Astrocyte (in vitro differentiated cells and primary cell): ENCODE measurements at places on chromosomes 7 and 10. TPM values are rescaled to one million over a fixed set of nuclear protein-coding genes. Genes with fewer than 3 reads are reported as not detected.
A peak's percentile ranks its signal among the peaks of the same experiment; 100 is the strongest.

- H3K36me3 ChIP-seq, result no peaks in the 10 kb centered on the region
- peaks cover 4% of the 10 kb centered on the region for H3K4me1 ChIP-seq
- H3K27ac ChIP-seq, result no peak overlapping the region
- no peaks in the 10 kb centered on the region for H3K27me3 ChIP-seq
Measured at GRCh38 chr10:94052866-94053791, 59.4 kb downstream of the PLCE1 start.

- peak; percentile 16 for DNase-seq
- no peaks in the 10 kb centered on the region for H3K36me3 ChIP-seq
- H3K27me3 ChIP-seq, result no peaks in the 10 kb centered on the region
- no peaks in the 10 kb centered on the region for H3K4me1 ChIP-seq
- H3K27ac ChIP-seq, result no peak overlapping the region
- no peak overlapping the region for H3K4me3 ChIP-seq
Measured at GRCh38 chr10:57338823-57339558, 928.7 kb downstream of the IPMK start.

DNA sequence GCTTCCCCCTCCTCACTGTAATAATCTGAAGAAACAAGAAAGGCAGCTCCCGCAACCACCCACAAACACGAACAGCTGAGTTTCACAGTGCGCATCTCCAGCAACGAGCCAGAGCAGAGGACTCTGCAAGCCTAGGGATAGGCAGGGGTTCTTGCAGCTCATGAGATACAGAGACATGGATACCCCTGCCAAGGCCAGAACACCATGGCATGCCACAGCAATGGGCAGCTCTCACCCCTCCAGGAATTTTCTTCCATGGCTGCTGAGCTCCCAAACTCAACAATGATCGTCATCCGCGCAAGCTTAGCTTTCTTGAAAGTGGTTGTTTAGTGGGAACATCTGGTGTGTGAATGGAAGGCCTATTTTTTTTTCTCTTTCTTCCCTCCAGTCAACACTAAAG lies 637.3 kb downstream of the SORCS3 start:
- H3K4me3 ChIP-seq, result no peak overlapping the region
- H3K27me3 ChIP-seq, result no peaks in the 10 kb centered on the region
- DNase-seq, result no peak
- no peaks in the 10 kb centered on the region for H3K36me3 ChIP-seq
- no peaks in the 10 kb centered on the region for H3K4me1 ChIP-seq
- H3K27ac ChIP-seq, result no peak overlapping the region

GRCh38 chr7:96719164-96719563 lies 9.5 kb upstream of the SEM1 start:
- H3K27me3 ChIP-seq, result no peaks in the 10 kb centered on the region
- H3K27ac ChIP-seq, result no peak overlapping the region
- no peak for DNase-seq
- no peaks in the 10 kb centered on the region for H3K4me1 ChIP-seq
- H3K36me3 ChIP-seq, result no peaks in the 10 kb centered on the region

DNA sequence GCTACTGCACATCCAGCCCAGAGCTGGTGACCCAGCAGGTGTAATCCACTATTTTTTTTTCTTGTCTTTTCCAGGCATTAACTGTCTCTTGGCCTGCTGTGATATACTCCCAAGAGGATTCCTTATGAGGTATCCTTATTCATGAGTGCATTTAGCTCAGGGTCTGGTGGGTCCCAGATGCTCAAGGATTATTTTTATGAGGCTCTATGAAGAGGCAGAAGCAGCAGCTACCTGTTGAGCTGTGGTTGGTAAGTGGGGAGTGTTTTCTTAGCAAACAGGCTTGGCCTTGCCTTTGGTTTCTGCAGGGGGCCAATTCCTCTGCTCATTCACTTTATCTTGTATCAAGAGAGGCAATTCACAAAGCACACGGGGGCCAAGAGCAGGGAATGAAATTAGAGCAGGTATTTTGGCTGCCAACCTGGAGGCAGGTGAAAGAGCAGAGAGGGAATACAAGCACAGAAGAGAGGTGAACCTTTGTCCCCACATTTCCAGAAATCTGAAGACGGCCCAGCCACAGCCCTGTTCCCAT lies 221.6 kb downstream of the TMEM178B start:
- H3K4me1 ChIP-seq, result no peaks in the 10 kb centered on the region
- H3K27ac ChIP-seq, result no peak overlapping the region
- no peak overlapping the region for H3K4me3 ChIP-seq

DNA sequence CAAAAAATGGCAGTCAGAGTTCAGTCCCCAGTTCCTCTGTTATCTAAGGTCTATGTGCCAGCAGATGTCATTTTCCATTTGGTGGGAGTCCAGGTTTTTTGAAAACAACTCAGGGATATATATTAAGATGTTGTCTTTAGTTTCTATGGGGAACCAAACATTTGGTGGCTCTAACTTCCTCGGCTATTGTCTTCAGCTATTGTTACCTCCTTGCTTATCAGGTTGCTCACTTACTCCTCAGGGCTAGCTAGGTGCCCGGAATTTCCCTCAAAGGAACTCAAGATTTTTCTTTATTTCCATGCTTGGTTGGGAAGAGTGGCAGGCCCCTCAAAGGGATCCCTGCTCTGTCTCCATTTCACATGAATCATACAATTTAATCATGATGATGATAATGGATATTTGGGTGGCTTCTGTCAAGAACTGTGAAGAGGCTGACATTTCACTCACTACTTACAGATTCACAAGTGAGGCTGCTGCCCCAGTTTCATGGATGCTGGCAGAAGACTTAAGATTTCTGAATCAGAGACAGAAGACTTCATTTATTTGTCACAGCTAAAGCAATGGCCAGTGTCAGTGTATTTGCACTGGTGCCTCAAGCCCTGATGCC lies 182.8 kb downstream of the PKD1L1 start:
- H3K4me3 ChIP-seq, result no peak overlapping the region
- H3K27me3 ChIP-seq, result no peaks in the 10 kb centered on the region
- no peaks in the 10 kb centered on the region for H3K36me3 ChIP-seq
- peaks cover 17% of the 10 kb centered on the region for H3K4me1 ChIP-seq
- H3K27ac ChIP-seq, result no peak overlapping the region

GRCh38 chr7:20596653-20597052 lies 18.8 kb upstream of the ABCB5 start:
- no peaks in the 10 kb centered on the region for H3K36me3 ChIP-seq
- peaks cover 18% of the 10 kb centered on the region for H3K4me1 ChIP-seq
- H3K27me3 ChIP-seq, result no peaks in the 10 kb centered on the region
- DNase-seq, result peak; percentile 93
- H3K4me3 ChIP-seq, result no peak overlapping the region
- H3K27ac ChIP-seq, result peak overlapping the region; percentile 75

DNA sequence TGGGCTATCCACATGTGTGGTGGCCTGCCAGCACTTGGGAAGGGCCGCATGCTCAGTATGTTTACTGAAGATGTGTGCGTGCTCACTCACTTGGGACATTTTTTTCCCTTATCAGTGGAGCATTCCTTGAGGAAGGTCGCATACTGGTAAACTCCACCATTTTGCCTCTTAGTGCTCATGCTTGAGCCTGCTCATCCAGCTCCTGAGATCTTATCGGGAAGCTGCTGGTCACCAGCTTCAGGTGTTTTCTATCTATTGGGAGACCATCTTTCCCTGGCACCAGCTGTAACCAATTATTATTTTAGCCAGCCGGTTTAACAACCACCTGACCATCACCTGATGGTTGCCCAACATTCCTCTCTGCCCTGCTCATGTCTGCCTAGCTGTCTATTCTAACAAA lies 35.0 kb upstream of the TRIM24 start:
- no peaks in the 10 kb centered on the region for H3K36me3 ChIP-seq
- no peak overlapping the region for H3K27ac ChIP-seq
- H3K4me1 ChIP-seq, result no peaks in the 10 kb centered on the region
- no peak overlapping the region for H3K4me3 ChIP-seq
- H3K27me3 ChIP-seq, result no peaks in the 10 kb centered on the region

DNA sequence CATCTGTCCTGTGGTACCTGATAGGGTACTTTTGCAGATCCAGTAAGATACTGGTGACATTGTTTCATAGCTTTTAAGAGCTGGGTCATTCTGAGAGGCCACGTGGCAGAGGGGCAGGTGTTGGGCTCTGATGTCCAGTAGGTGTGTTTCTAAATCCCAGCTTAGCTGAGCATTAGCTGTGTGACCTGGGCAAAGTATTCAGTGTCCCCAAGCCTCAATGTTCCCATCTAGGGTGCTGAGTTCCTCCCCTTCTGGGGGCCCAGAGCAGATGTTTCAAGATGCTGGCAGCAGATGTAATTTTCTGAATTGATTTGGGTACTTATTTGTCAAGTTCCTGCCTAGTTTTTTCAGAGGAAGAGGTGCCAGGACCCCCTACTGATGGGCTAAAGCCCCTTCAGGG lies 52.9 kb downstream of the NEURL1 start:
- H3K36me3 ChIP-seq, result no peaks in the 10 kb centered on the region
- H3K4me3 ChIP-seq, result no peak overlapping the region

GRCh38 chr7:111083413-111083812 lies 7.5 kb upstream of the LRRN3 start:
- no peaks in the 10 kb centered on the region for H3K27me3 ChIP-seq
- H3K27ac ChIP-seq, result peak overlapping the region; percentile 82

- no peak overlapping the region for H3K4me3 ChIP-seq
- no peak overlapping the region for H3K27ac ChIP-seq
- no peak for DNase-seq
- H3K27me3 ChIP-seq, result no peaks in the 10 kb centered on the region
- H3K36me3 ChIP-seq, result no peaks in the 10 kb centered on the region
Measured at GRCh38 chr10:45265996-45266395, 49.4 kb downstream of the OR13A1 start.

GRCh38 chr7:1197997-1198625 lies 34.6 kb upstream of the UNCX start:
- no peak overlapping the region for H3K27ac ChIP-seq
- H3K36me3 ChIP-seq, result no peaks in the 10 kb centered on the region
- peak; percentile 70 for DNase-seq
- H3K27me3 ChIP-seq, result peaks cover 16% of the 10 kb centered on the region
- H3K4me3 ChIP-seq, result no peak overlapping the region

- H3K4me3 ChIP-seq, result no peak overlapping the region
- H3K4me1 ChIP-seq, result no peaks in the 10 kb centered on the region
- no peak overlapping the region for H3K27ac ChIP-seq
- no peak for DNase-seq
- no peaks in the 10 kb centered on the region for H3K36me3 ChIP-seq
Measured at GRCh38 chr10:43058716-43059335, 18.0 kb upstream of the RET start.

DNA sequence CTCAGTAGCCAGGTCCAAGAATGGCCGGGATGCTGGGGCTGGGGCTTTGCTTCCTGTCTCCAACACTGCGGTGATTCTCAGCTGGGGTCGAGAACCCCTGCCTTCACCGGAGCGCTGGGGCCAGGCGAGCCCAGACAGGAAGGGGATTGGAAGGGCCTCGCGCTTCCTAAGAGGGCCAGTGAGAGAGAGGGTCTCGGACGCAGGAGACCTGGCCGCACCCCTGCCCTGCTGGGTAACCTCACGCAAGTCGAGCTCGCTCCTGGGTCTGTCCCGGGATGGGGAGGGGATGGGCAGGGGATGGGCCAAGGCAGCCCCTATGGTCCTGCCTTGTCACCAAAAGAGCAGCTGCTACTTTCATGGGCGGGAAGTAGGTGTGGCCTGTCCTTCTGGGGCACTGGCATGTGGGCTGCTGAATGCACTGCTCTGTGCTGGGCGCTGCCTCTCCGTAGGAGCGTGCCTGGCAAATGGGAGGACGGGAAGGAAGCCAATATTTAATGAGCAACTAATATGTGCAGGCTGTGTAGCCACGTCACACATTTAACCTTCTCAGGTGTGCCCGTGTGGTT lies 20.0 kb downstream of the KCNK18 start:
- H3K36me3 ChIP-seq, result no peaks in the 10 kb centered on the region
- no peak overlapping the region for H3K27ac ChIP-seq
- peak overlapping the region; percentile 54 for H3K4me3 ChIP-seq
- no peak for DNase-seq
- peaks cover 16% of the 10 kb centered on the region for H3K4me1 ChIP-seq

DNA sequence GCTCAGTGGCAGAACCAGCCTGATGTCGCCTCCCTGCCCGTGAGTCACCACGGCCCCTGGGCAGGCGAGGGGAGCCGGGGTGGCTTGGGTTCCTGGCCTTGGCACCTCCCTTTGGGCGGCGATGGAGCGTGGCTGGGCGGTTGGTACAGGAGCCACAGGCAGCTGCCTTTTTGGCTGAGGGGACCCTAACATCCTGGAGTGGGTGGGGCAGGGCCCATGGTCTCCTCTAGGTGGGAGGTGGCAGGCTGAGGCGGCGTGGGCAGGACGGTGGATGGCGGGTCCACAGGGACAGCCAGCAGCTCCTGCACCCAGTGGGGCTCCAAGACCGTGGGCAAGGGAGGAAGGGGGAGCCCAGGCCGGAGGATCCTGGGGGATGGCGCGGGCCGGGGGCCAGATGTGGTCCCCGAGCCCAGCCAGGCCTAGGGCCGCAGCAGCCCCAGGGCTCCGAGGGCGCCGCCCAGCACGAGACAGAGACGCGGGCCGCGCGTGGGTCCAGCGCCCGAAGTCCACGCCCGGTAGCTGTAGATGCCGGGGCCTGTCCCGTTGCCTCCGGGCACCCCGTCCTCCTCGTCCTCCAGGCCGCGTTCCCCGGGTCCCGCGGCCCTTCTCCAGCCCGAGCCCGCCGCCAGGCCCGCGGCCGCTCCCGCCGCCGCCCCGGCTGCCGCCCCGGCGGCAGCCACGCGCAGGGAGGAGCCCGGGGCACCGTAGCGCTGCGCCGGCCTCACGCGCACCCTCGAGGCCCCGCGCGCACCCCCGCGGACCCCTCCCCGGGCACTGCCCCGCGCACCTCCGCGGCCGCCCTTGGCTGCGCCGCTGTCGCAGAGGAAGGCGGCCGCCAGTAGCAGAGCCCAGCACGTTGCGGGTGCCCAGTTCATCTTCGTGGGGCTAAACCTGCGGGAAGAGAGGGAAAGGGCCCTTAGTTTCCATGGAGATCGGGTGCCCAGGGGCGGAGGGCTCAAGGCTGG lies 1.3 kb downstream of the SPRN start:
- no peak overlapping the region for H3K4me3 ChIP-seq
- H3K36me3 ChIP-seq, result no peaks in the 10 kb centered on the region
- no peak overlapping the region for H3K27ac ChIP-seq

- DNase-seq, result no peak
- H3K27me3 ChIP-seq, result no peaks in the 10 kb centered on the region
- no peak overlapping the region for H3K27ac ChIP-seq
- H3K4me3 ChIP-seq, result peak overlapping the region; percentile 33
Measured at GRCh38 chr7:98210513-98211220, 572 bp upstream of the BHLHA15 start.

DNA sequence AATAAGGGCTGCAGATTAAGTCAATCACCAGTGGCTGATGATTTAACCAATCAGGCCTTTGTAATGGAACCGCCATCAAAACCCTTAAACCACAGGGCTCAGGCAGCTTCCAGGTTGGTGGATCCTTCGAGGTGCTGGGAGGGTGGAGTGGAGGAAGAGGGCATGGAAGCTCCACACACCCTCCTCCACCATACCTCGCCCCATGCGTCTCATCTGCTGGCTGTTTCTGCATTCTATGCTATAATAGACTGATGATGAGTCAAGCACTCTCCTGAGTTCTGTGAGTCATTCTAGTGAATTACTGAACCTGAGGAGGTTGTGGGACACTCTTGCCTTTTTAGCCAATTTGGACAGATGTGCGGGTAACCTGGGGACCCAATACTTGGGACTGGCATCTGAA lies 43.9 kb downstream of the CHST15 start:
- peak; percentile 45 for DNase-seq
- peaks cover 8% of the 10 kb centered on the region for H3K27me3 ChIP-seq
- H3K4me3 ChIP-seq, result no peak overlapping the region
- H3K4me1 ChIP-seq, result no peaks in the 10 kb centered on the region
- no peaks in the 10 kb centered on the region for H3K36me3 ChIP-seq

The PTPN20 gene
- total RNA-seq, result not detected in 2 replicates

The JMJD1C gene
- 55.4 and 61.0 TPM in 2 replicates for total RNA-seq

The HTRA1 gene
- total RNA-seq, result 34.9 and 89.8 TPM in 2 replicates

The OR2A1 gene
- total RNA-seq, result not detected in 2 replicates

The STEAP2 gene
- total RNA-seq, result 2.3 and 3.4 TPM in 2 replicates
